Stimulated activated CD8-positive, alpha-beta memory T cell treated with anti-CD3 and anti-CD28 coated beads, Interleukin-7, amount 100 ng/mL, for 4 hours (primary cell): ENCODE measurements at places on chromosomes 12 and 14.

- no peak for DNase-seq
Observed at GRCh38 chr14:60515511-60516289, 6.8 kb downstream of the SIX6 start.

DNA sequence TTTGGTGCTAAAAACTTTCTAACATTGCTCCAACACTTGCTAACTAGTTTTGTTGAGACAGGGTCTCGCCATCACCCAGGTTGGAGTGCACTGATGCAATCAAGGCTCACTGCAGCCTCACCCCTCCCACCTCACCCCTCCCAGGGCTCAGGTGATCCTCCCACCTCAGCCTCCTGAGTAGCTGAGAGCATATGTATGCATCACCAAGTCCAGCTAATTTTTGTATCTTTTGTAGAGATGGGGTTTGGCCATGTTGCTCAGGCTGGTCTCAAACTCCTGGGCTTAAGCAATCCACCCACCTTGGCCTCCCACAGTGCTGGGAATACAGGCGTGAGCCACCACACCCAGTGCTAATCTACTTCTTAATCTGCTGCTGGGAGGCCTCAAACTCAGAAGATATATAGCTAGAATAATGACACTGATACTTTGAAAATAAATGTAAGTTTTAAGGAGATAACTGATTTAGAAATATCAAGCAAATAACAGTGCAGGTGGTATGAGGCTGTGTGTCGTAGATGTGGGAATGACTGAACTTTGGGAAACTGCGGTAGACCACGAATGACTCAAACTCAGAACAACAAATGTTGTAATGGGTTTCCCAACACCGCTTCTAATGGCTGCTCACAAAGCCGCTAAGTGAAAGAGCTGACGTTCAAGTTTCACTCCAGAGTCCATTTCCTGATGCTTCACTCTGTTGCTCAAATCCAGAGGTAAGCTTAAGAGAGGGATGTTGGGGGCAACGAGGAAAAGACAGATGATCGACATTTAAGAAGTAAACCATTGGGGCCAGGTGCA is 10.0 kb downstream of the TMCC3 start:
- no peak for DNase-seq

DNA sequence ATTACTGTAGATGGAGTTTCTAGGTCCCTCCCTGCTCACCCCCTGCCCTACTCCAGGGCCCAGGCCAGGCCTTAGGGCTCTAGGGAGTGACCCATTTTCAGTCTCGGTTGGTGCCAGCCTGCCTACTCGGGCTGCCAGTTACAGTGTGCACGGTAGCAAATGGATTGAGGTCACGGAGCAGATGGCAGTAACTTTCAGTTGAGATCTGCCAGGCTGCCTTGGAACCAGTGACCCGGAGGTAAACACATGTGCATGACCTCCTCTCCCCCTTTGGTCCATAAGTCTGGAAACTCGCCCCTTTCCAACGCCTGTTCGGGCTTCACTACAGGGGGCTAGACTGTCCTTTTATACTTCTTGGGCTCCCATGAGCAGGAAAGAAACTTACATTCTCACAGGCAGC is 139.7 kb upstream of the TBX3 start:
- no peak for DNase-seq

DNA sequence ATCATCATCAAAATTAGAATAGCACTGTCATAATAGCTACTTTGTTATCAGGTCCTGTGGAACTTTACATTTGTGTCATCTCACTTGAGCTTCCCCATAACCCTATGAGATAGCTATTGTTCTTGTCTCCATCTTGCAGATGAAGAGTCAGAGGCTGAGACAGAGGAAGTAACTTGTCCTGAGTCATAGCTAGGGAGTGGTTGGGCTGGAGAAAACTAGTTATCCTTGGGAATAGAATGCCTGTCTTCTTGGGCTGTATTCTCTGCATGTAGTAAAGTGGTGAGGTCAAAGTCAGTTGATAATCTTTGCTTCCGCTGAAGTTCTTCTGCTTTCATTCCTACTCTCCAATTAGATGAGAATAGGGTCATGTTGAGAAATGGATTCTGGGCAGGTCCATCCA is 117.0 kb downstream of the SMOC1 start:
- no peak for DNase-seq

DNA sequence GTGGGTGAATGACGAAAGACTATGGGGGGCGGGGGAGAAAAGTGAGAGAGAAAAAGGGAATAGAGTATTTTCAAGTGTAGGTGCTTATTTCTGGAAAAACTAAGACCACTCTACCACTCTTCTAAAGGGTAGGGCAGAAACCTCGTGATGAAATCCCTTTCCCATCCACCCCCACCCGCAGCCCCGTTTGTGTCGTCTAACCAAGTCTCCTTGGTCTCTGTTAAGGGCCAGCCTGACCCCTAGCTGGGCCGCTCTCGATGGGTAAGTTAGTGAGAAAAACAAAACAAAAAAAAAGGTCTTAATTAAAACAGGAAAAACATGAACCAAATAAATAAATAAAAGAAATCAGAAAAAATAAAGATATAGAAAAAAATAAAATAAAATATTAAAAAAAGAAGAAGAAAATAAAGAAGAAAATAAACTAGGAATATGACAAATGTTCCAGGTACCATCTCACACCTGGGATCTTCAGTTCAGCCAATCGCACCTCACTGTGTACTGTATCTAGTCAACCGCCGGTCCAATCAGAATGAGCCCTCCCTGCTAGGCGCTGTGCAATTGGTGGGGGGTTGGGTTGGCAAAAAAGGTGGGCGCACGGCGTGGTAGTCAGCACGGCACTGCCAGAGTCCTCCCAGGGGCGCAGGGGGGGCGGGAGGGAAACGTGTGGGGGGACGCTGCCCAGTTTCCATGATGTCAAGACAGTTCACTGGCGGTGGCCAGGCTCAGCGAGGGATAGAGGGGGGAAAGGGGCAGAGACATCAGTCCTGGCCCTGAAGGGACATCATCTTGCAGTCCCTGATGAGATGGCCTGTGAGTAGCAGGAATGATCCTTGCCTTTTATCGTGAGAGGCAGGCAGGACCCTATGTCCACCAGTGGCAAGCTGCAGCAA is 9.8 kb upstream of the CDH24 start:
- no peak for DNase-seq

GRCh38 chr14:23829736-23830471 is 123.7 kb upstream of the DHRS4 start:
- no peak for DNase-seq

- DNase-seq = peak; percentile 21
Observed at GRCh38 chr12:47361389-47362021, 281.7 kb upstream of the AMIGO2 start.

DNA sequence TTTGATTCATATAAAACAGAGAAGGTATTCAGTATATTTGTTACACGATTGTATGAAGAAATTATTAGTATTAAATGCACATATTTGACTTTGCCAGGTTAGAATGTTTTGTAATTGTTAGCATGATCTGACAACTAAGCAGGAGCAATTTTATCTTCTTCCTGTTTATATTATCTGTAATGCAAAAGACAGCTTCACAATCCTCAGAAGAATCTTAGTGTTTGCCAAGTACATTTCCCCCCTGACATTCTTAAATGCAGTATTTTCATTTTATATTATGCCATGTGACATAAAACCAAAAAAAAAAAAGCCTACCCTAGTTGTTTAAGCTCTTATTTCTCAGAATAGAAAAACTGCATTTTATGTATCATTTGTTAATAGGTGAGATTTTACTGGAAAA is 469.4 kb downstream of the FOXG1 start:
- DNase-seq = no peak

DNA sequence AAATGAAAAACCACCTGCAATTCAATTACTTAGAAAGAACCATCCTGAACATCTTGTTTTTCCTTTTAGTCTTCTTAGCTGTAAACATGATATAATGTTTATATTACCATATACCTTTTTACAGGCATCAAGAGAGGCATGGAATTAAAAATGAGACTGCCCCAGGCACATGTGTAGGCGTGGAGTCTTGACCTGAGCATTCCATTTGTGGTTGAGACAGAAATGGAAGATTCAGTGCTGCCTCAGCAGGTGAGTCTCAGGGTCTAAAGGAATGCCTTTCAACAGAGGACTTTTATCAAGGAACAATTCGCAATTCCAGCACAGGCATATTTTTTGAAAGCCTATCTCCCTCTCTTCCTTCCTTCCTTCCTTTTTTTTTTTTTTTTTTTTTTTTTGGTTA is 8.0 kb upstream of the NANOGNB start:
- DNase-seq = no peak

GRCh38 chr12:42552822-42553221 is 36.7 kb downstream of the PRICKLE1 start:
- DNase-seq = no peak

GRCh38 chr12:130650131-130650530 is 66.0 kb downstream of the RIMBP2 start:
- DNase-seq = no peak

GRCh38 chr14:72731252-72732020 is 162.5 kb downstream of the DPF3 start:
- no peak for DNase-seq

DNA sequence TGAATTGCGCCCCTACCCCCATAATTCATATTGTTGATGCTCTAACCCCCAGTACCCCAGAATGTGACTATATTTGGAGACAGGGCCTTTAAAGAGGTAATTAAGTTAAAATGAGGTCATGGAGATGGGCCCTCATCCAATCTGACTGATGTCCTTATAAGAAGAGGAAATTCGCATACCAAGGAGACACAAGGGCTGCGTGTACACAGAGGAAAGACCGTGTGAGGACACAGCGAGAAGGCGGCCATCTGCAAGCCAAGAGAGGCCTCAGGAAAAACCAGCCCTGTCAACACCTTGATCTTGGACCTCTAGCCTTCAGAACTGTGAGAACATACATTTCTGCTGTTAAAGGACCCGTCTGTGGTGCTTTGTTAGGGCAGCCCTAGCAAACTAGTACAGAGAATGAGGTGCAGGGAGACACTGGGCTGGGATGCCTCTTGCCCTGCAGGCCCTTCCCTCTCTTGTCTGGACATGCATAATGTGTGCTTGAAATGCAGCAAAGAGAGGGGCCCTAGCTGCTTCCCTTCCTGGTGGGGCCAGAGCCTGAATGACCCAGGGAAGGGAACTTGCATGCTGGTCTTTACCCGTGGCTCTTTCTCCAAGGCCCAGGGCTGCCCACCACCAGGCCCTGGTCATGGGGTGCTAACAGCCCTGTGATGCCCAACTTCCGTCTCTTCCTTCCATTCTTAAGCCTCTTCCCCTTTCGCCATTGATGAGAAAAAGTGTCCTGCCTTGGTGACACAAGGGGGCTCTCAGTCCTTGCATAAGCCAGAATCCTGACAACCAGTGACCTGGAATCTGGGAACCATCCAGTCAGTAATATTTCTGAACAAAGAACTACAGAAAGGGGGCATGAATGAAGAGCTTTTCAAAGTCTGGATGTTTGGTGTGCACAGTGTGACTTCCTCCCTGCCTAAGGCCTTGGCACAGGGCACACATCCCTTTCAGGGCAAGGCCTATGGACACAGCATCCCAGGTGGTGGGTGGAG is 50.0 kb upstream of the GPATCH2L start:
- no peak for DNase-seq

GRCh38 chr12:43848786-43849185 is 12.9 kb downstream of the TMEM117 start:
- DNase-seq = no peak

- DNase-seq = no peak
Observed at GRCh38 chr14:96164861-96165490, 39.7 kb upstream of the BDKRB2 start.

DNA sequence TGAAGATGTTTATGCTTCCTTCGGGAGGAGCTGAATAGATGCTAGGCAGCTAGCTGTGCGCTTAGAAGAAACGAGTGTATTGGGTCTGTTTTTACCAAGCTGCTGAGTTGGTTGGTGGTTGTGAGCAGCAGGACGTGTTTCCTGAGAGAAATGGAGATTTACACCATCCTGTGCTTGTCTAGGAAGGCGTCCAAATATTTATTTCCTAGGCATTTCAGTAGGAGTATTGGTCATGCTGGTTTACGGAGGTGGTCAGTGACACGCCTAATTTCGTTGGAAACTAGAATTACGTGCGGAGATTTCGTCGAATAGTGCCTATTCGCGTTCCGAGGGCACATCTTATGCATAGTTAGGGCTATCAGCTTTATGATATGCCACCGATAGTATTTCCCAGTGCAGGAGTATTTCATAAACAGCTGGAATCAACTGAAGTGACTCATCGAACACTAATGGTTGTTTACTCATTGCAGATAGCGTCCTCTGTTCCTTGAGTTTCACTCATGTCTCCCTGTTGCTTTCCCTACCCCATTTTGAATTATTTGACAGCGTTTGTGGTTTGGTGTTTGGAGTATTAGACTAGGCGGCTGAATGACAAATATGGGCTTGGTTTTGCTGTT is 780 bp downstream of the TBC1D15 start:
- no peak for DNase-seq

GRCh38 chr12:89051065-89051677 is 301.1 kb downstream of the DUSP6 start:
- DNase-seq = no peak
